ENCODE measurements at places on chromosomes 2 and 18.

DNA sequence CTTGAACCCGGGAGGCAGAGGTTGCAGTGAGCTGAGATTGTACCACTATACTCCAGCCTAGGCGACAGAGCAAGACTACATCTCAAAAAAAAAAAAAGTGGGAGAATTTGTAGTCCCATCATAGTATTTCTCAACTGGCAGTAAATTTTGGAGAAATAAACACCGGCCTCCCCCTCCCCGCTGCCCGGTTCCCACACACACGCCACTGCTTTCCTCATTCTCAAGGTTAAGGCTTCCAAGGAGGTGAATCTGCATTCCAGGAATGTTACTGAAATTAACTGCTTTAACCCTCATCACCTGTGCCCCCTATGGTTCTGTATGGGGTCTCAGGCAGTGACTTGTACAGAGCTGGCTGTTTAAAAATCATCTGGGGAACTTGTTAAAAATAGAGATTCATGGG is 49.9 kb downstream of the MRPL35 start:
- no peak for DNase-seq

- no peak for DNase-seq
Observed at GRCh38 chr18:45657357-45658335, 42.4 kb downstream of the SLC14A2 start.

GRCh38 chr2:42486145-42486906 is 7.5 kb downstream of the KCNG3 start:
- DNase-seq = no peak

GRCh38 chr2:23414871-23415270 is 29.9 kb downstream of the KLHL29 start:
- DNase-seq = no peak

DNA sequence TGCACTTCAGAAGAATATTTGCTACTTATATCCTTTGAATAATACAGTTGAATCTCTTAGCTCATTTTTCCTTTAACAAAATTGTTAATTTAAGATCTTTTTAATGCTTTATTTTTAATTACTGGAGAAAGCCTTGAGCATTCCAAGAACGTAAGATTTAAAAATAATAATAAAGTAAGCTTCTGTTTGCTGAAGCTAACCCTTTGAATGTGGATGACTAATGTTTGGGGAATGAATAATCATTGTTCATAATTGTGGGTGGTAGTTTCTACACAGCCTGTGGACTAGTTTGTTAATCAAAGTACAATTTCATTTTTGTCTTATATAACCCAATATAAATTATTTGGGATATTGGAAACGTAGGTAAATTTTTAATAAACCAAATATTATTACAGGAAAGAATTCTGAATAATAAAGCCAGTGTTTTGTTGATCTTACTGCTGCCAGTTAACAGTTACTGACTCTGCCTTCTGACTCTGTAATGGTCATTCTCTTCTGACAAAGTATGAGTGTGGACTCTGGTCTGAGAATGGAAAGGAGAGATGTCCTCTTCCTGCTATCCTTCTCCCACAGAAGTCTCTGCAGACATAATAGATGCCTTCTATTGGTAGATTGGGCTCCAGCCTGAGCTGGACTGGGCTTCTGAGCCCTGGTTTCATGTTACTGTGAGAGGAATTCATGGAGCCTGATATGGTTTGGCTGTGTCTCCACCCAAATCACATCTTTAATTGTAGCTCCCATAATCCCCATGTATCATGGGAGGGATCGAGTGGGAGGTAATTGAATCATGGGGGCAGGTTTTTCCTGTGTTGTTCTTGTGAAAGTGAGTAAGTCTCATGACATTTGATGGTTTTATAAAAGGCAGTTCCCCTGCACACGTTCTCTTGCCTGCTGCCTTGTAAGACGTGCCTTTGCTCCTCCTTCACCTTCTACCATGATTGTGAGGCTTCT is 292.7 kb upstream of the SLC39A10 start:
- no peak for DNase-seq

GRCh38 chr2:26344581-26345282 is 1.2 kb upstream of the SELENOI start:
- DNase-seq = no peak

DNA sequence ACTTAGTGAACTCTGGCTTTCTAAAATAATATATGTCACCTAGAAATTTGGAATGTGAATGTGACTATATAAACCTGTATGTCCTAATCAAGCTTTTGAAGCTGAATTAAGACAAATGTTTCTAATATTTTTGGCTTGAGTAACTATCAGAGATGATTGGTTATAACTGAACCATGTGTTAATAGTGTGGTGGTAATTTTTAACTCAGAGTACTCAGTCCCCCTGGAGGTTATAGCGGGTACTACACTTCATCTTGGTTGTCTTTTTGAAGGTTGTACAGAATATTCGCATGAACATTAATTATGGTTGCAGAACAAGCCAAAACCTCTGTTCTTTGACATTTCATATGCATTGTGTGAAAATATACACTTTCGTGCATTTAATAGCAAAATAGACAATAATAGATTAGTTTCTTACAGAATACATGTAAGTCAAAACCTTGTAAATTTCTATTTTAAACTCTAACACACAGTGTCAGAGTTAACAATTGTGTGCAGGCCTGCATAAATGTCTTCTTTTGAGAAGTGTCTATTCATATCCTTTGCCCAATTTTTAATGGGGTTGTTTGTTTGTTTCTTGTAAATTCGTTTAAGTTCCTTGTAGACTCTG is 86.0 kb downstream of the OSBPL6 start:
- no peak for DNase-seq

- no peak for DNase-seq
Observed at GRCh38 chr2:28133778-28134177, 243.2 kb downstream of the BABAM2 start.

DNA sequence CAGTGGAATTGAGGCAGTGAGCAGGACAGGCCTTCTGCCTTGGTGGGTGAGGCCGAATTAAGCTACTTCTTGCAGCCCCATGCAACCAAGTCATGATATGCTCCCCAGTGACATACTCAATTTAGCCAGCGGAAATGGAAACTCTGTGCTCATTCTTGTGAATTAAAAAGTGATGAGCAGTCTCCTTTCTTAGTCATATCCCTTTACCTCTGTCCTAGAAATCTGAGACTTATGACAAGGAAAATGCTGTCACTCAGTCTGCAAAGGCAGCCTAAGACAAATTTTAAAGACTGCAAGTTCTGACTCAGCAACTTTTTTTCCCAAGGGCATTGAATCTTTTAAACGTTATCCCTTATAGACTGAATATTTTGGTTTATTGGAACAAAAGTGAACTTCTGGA is 218.2 kb downstream of the SH3BP4 start:
- DNase-seq = no peak

GRCh38 chr2:222146488-222146887 is 152.3 kb downstream of the PAX3 start:
- no peak for DNase-seq

DNA sequence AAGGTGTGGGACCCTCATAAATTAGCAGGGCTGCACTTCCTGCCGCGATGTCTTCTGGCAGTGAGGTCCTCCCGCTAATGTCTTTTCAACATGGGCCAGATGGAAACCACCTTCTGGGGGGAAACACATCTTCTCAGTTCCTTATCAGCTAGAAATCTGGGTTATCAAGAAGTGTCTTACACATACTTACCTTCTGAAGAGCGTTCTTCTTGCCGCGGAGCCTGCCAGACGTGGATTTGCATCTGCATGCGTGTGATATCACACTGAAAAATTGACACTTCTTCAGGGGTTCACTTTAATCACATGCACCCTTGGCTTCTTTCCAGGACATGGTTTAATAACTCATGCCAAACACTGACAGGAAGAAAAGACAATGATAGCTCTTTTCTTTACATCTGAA is 163.5 kb upstream of the SOX11 start:
- DNase-seq = no peak

- no peak for DNase-seq
Observed at GRCh38 chr2:144370937-144371584, 148.9 kb downstream of the ZEB2 start.

GRCh38 chr18:55858661-55859515 is 270.9 kb upstream of the TCF4 start:
- DNase-seq = no peak

DNA sequence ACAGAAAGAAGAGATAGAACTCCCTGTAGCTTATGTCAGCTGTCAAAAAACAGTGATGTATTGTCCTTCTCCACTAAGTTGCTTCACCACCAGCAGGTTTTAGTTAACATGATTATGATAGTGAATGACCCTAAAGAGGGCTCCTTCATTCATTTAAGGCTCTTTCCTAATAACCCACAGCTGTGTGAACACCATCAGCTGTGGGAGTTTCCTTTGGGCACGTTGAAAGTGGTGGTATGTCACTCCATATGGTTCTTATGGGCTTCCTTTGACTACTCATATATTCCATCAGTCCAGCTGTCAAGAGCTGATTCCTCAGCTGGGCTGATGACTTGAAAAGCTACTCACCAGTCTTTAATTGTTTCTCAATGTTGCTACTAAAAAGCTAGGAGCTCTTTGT is 210.3 kb downstream of the UBE2E3 start:
- DNase-seq = no peak

DNA sequence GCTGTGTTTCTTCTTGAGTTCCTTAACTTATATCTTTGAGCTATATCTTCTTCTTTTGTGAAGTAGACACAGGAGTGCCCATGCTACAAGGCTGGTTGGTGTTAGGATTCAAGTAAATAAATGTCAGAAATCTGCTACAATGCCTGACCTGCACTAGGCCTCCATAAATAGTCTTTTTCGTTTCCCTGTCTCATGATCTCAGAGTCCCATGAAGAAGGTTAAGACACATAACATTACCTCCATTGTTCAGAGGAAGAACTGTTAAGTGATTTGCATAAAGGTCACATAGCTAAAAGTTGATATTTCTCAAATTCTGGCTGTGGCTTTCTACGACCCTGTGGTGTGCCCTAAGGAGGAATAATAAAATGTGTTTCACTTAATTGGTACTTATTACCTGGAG is 228.4 kb downstream of the KCNS3 start:
- no peak for DNase-seq

DNA sequence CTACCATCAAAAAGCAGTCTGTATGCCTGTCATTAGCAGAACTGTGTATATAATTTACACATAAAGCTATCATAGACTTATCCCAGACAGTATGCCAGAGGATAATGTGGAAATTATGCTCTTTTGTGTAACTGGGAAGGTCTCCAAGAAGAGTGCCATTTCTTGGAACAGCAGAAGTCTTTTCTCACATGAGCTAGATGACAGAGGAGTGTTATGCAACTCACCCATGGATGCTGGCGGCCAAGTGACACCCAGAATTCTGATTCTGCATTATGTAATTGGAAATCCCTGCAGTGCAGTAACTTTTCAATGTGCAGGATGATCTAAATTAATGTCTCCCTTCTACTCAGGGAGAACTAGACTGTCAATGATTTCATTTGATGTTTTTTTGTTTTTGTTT is 160.0 kb downstream of the UBE2E3 start:
- DNase-seq = no peak

- DNase-seq = no peak
Observed at GRCh38 chr2:60484133-60484645, 69.3 kb downstream of the BCL11A start.

GRCh38 chr2:67670747-67671183 is 273.6 kb downstream of the ETAA1 start:
- DNase-seq = no peak

DNA sequence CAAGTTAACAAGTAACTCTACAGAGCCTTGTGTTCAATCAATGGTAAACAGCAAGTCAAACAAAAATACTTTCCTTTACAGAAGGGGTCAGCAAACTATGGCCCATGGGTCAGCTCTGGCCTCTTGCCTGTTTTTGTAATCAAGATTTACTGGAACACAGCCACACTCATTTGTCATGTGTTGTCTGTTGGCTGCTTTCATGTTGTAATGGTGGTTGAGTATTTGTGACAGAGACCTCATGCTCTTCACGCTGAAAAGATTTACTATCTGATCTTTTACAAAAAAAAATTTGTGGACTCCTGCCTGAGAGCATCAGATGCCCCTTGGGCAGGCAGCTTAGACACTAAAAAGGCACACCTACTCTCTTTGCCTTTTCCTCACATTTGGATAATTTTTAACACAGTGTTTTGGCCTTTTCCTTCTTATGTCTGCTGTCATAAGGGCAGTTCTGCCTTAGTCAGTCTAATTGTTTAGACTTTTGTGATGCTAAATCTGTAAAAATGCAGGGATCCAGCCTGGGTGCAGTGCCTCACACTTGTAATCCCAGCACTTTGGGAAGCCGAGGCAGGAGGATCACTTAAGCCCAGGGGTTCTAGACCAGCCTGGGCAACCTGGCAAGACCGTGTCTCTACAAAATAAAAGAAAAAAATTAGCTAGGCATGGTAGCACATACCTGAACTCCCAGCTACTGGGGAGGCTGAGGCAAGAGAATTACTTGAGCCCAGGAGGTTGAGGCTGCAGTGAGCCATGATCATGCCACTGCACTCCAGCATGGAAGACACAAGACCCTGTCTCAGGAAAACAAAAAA is 18.3 kb downstream of the IL1B start:
- DNase-seq = no peak

- no peak for DNase-seq
Observed at GRCh38 chr2:162057426-162057825, 16.6 kb downstream of the DPP4 start.

- DNase-seq = no peak
Observed at GRCh38 chr2:105683011-105683492, 61.7 kb upstream of the NCK2 start.

DNA sequence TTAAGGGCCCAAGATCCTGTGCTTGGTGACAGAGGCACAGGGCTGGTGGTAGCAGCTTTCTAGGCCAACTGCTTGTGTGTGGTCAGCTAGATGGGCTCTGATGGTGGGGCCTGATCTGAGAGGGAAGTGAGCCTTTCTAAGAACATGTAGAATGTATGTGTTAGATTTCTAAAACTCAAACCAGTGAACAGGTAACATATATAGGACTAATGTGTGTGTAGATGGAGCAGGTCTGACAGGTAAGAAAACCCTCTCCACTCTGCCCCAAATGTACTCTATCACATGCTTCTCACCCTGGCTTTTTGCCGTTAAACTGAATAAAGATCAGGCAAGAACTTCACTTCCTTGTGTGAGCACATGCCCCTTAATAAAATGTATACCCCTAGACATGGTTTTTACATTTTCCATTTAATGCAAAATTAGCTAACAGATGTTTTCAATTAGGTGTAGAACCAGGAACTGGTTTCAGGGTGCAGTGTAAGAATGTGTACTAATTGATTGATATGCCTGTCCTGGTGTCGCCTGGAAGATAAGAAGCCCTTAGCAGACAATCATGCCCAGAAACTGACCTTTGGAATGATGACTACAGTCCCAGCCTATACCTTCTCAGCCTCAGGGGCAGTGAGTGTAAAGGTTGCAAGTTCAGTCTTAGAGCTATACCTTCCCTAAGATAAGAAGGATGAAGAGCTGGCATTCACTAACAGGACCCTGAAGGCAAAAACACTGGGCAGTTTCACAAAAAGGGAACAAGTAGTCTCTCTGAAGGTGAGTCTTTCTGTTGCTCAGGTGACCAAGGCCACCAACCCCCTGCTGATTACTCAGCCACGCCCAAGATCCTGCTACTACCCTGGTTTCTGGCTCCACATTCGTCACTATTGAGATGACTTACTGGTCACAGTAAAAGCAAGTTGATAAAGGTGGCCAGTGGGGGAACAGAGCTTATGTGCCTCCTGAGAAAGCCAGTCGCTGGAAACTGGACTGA is 71.2 kb downstream of the SPATS2L start:
- no peak for DNase-seq

Measured in KG1 (cell line).